Prostate gland (tissue), 2 donors: ENCODE measurements at places on chromosomes 6 and 20. TPM values are rescaled to one million over a fixed set of nuclear protein-coding genes. Genes with fewer than 3 reads are reported as not detected.

DNA sequence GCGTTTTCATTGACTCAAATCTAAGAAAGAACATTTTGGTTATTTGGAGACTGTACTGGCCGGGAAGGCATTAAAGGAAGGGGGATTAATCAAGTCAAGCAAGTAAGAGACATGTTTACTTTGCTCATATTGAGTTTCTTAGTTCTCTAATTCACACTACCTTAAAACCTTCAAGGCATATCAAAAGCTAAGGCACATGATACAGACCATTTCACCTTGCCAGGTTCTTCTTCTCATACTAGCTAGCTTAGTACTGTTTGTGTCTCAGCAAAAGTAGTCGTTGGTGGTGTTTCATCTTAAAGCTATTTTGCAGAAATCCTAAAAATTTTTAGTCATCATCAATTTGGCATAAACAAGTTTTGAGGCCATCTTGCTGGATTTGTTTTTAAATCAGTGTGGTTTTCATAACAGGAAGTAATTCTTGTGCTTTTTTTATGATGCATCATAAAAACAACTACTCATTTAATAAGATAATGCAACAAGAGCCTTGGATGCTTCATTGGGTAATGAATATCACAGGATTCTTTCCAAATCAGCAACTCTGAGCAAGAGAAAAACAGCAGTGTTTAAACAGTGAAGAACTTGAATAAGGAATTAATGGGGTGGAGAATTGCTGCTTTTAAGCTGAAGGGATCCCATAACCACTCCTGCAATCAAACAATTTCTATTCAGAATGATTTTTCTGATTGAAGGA is 425.3 kb downstream of the EPM2A start:
- DNase-seq, result no peak

SIRPB1 gene
- not detected for total RNA-seq

- DNase-seq, result no peak
Observed at GRCh38 chr6:109579361-109579760, 96.3 kb upstream of the ZBTB24 start.

- DNase-seq, result no peak
Observed at GRCh38 chr6:70954750-70955149, 2.1 kb downstream of the B3GAT2 start.

PDCD2 gene
- total RNA-seq, result 99.9 TPM

- no peak for DNase-seq
Observed at GRCh38 chr6:47234266-47234933, 75.3 kb downstream of the TNFRSF21 start.

DNA sequence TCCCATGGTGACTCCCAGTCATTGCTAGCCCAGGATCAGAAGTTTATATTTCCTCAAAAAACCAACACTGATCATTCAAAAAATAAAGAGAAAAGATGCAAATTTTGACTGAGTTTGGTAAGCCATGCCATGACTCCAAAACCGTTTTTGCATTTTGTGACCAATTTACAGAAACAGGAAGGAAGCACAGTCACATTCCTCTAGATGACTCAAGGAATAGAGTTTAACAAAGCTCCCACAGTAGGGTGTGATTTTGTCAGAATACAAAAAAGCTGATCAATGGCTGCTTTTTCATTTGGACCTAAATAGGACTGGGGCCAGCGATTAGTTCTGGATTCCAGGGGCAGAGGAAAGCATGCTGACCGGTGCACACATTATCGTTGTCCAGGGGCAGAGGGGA is 179.4 kb upstream of the AFDN start:
- no peak for DNase-seq

- DNase-seq, result no peak
Observed at GRCh38 chr20:47073766-47074475, 179.3 kb downstream of the EYA2 start.

GPX5 gene
- total RNA-seq, result not detected

- no peak for DNase-seq
Observed at GRCh38 chr6:77986380-77987034, 333.7 kb downstream of the MEI4 start.

- DNase-seq, result no peak
Observed at GRCh38 chr6:39224523-39225182, 4.6 kb downstream of the KCNK5 start.

DNA sequence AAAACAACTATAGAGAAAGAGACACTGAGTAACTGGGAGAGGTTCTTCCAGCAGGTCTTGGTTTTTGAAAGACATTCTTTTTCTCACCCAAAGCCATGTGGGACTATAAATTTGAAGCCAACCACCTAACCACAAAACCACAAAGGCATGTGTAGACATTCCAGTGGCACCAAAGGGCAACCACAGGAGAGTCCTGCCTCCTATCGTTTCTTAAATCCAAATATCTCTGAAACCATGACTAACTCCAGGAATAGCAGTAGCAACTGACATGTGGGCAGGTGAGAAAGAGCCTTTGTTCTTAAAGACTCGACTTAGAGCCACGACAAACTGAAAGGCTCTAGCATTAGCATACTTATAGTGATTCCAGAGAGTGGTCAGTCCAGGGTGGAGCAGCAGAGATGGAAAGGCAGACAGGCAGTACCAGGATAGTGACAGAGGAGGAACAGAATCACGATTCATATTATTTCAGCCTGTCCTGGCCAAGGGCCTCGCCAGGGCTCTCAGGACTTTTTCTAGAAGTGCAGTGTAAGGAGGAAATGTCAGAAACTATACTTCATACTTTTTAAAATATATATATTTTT is 9.4 kb upstream of the COL9A1 start:
- no peak for DNase-seq

- DNase-seq, result no peak
Observed at GRCh38 chr6:162637317-162637716, 90.2 kb downstream of the PRKN start.

GRCh38 chr6:13980534-13980933 is 55.8 kb downstream of the RNF182 start:
- DNase-seq, result no peak

- DNase-seq, result no peak
Observed at GRCh38 chr6:69918813-69919475, 52.6 kb downstream of the COL19A1 start.

DNA sequence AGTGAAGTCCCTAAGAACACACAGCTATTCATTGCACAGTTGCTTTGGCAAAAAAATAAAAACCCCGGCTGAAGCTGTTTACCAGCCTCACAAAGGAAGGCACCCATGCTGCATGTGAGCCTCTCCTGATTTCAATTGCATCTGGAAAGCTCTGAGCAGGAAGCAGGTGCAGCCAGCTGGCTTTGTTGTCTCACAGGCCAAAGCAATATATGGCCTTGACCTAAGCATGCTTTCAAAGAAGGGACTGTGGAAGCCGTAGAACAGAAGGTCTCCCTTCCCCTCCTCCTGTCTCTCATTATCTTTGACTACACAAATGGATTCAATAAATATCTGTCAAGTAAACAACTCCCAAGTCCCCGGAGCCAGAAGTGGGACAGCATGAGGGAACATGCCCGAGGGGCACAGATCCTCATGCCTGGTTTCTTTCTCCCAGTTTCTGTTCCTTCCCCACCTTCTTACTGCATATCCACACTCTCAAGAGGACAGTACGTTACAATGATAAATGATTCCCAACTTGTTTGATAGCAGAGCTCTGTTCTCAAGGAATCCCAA is 57.2 kb upstream of the PCSK2 start:
- no peak for DNase-seq

DNA sequence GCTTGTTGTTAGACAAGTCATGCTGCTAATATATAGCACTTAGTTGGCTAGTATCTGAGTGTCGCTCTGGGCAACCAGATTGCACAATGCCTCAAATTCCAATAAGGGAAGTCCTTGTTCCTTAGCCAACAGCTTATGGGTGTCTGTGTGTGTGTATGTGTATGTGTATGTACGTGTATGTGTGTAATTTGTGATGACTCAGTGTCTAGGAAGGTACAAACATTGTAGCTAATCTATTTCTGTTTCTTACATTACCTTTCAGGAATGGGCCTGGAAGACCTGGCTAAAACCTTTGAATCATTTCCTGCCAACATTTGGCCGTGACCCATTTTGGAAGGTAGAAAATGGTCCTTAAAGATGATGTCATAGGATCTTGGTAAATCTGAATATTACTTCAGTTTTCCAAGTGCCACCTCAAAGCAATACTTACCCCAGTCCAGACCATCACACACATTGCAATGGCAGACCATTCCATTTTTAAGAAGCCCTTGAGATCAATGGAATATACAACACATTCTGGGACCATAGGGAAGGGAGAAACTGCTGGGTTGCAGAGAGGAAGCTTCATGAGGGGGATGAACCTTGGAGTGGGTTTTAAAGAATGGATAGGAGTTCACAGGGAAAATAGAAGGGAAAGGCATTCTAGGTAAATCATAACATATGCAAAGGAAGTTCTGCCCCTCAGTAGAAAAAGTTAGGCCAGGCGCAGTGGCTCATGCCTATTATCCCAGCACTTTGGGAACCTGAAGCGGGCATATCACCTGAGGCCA is 25.1 kb downstream of the NEDD9 start:
- peak; percentile 89 for DNase-seq
